Ovary (tissue), 10 donors: ENCODE measurements at places on chromosomes 2 and 18. TPM values are rescaled to one million over a fixed set of nuclear protein-coding genes. Genes with fewer than 3 reads are reported as not detected.
A peak's percentile ranks its signal among the peaks of the same experiment; 100 is the strongest.

DNA sequence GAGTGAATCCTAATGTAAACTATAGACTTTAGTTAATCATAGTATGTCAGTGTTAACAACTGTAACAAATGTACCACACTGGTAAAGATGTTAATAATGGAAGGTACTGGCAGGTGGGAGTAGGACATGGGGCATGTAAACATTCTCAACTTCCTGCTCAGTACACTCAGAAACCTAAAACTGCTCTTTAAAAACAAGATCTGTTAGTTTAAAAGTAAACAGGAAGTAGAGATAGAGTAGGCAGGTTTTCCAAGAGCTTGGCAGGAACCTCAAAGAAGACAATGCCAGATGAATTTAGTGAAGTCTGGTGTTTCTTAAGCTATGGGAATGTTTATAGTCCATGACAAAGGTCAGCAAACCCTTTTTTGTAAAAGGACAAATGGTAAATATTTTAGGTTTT lies 46.6 kb downstream of the CCDC138 start:
- H3K27ac ChIP-seq, result no peak overlapping the region
- H3K27me3 ChIP-seq, result no peaks in the 10 kb centered on the region
- H3K4me1 ChIP-seq, result no peaks in the 10 kb centered on the region
- no peaks in the 10 kb centered on the region for H3K36me3 ChIP-seq

Gene NCK2
- 22.3 TPM for polyA plus RNA-seq

DNA sequence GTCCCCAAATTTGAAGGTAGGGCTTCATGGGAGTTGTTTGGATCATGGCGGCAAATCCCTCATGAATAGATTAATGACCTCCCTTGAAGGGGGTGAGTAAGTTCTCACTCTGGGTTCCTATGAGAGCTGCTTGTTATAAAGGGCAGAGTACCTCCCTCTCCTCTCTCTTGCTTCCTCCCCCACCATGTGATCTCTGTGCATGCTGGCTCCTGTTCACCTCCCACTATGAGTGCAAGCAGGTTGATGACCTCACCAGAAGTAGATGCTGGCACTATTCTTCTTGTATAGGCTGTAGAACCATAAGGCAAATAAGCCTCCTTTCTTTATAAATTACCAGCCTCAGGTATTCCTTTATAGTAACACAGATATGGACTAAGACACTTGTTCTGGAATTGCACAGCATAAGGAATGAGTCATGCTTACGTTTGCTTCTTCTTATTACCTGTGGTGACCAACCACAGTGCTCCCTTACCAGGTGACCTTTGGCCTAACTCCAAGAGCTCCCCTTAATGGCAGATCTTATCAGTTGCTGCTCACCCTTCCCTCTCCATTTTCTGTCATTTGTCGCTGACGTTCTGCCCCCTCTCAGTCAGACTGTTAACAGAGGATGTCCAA lies 559.5 kb upstream of the GCFC2 start:
- H3K27me3 ChIP-seq, result no peaks in the 10 kb centered on the region
- DNase-seq, result no peak
- H3K36me3 ChIP-seq, result no peaks in the 10 kb centered on the region
- H3K4me1 ChIP-seq, result no peaks in the 10 kb centered on the region

- H3K36me3 ChIP-seq, result no peaks in the 10 kb centered on the region
- DNase-seq, result no peak
- no peak overlapping the region for H3K27ac ChIP-seq
- no peak overlapping the region for H3K4me3 ChIP-seq
Measured at GRCh38 chr2:150944315-150944714, 317.3 kb downstream of the RBM43 start.

- H3K27me3 ChIP-seq, result no peaks in the 10 kb centered on the region
- H3K4me1 ChIP-seq, result no peaks in the 10 kb centered on the region
- no peak overlapping the region for H3K4me3 ChIP-seq
- H3K36me3 ChIP-seq, result no peaks in the 10 kb centered on the region
Measured at GRCh38 chr2:230935130-230935430, 10.0 kb upstream of the GPR55 start.

Gene SCN3A
- polyA plus RNA-seq, result 1.3 TPM

- H3K36me3 ChIP-seq, result no peaks in the 10 kb centered on the region
- H3K4me3 ChIP-seq, result no peak overlapping the region
- no peaks in the 10 kb centered on the region for H3K27me3 ChIP-seq
- H3K4me1 ChIP-seq, result peaks cover 14% of the 10 kb centered on the region
- H3K27ac ChIP-seq, result peak overlapping the region; percentile 53
- peak; percentile 98 for DNase-seq
Measured at GRCh38 chr18:36179562-36180355, 7.5 kb upstream of the MOCOS start.

Gene CTLA4
- 0.04 TPM for polyA plus RNA-seq

GRCh38 chr2:174338147-174338605 lies 3.4 kb downstream of the SP9 start:
- peaks cover 15% of the 10 kb centered on the region for H3K27me3 ChIP-seq
- no peak overlapping the region for H3K4me3 ChIP-seq
- H3K27ac ChIP-seq, result no peak overlapping the region

DNA sequence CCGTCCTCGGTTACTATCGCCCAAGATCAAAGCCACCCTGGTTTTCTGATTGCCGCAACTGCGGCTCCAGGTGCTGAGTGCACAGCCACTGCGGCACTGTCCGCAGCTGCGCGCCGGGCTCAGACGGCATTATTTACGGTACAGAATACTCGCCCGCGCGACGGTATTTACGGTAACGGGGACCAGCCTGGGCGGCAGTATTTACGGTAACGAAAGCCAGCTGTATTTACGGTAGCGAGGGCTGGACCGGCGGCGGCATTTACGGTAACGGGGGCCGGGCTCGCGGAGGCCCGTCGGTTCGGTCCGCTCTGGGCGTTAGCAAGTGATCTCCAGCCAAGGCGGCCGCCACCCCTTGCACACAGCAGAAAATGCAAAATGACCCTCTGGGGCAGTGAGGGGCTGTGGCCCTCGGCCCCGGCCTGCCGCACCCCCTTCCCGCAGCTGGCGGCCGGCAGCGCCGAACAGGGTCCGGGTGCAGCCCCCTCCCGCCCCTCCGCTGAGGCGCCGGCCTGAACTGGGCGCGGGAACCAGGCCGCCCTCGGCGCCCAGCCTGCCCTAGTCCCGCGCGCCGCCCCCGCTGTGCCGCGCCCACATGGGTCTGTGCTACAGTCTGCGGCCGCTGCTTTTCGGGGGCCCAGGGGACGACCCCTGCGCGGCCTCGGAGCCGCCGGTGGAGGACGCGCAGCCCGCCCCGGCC lies at the start of gene GNAL:
Gene GNAL (plus strand): TSS at position 293 of the 697 bp plus-strand sequence. CDS start 300 bp downstream, at position 593.
- no peaks in the 10 kb centered on the region for H3K36me3 ChIP-seq
- H3K27ac ChIP-seq, result no peak within 1 kb of the TSS
- peak within 1 kb of the TSS; percentile 77 for H3K4me3 ChIP-seq
- H3K4me1 ChIP-seq, result peaks cover 5% of the 10 kb centered on the region
- peak; percentile 77 for DNase-seq
- no peaks in the 10 kb centered on the region for H3K27me3 ChIP-seq

- H3K27ac ChIP-seq, result peak within 1 kb of the TSS; percentile 72
- peak within 1 kb of the TSS; percentile 81 for H3K4me3 ChIP-seq
- no peaks in the 10 kb centered on the region for H3K27me3 ChIP-seq
- no peaks in the 10 kb centered on the region for H3K36me3 ChIP-seq
- DNase-seq, result peak; percentile 96
- H3K4me1 ChIP-seq, result peaks cover 8% of the 10 kb centered on the region
Measured at GRCh38 chr2:218216674-218217359, at the start of gene ARPC2. TSS of gene ARPC2 (plus strand) at chr2:218217189. CDS start at chr2:218217471, 282 bp downstream.

- no peak overlapping the region for H3K27ac ChIP-seq
- no peak overlapping the region for H3K4me3 ChIP-seq
- H3K4me1 ChIP-seq, result peaks cover 11% of the 10 kb centered on the region
- no peaks in the 10 kb centered on the region for H3K36me3 ChIP-seq
- H3K27me3 ChIP-seq, result no peaks in the 10 kb centered on the region
Measured at GRCh38 chr2:105839793-105840192, 95.1 kb downstream of the NCK2 start.

Gene UNC80
- 0.45 TPM for polyA plus RNA-seq

DNA sequence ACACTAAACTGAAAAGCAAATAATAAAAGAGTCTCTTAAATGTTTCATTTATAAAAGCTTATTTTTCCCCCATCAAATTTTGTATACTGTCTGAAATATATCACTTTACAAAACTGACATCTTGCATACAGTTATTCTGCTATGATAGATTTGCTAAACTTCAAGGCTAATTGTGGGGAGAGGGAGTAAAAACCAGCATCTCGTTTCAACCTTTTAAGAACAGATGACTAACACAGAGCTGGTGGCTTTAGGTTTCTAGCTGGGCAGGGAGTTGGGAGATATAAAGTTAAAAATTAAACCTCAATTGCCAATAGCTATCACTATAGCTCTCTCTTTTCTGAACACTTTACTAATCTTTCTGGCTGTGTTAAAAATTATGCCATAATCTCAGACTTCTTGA lies 23.5 kb downstream of the C1D start:
- DNase-seq, result no peak
- H3K27ac ChIP-seq, result no peak overlapping the region
- H3K36me3 ChIP-seq, result no peaks in the 10 kb centered on the region
- H3K27me3 ChIP-seq, result no peaks in the 10 kb centered on the region

Gene COL5A2
- 36.0 TPM for polyA plus RNA-seq

GRCh38 chr2:73697606-73698005 lies 39.5 kb downstream of the TPRKB start:
- H3K4me1 ChIP-seq, result peaks cover 28% of the 10 kb centered on the region
- no peak for DNase-seq
- no peak overlapping the region for H3K27ac ChIP-seq
- H3K27me3 ChIP-seq, result no peaks in the 10 kb centered on the region
- no peaks in the 10 kb centered on the region for H3K36me3 ChIP-seq
- no peak overlapping the region for H3K4me3 ChIP-seq

Gene ACMSD
- not detected for polyA plus RNA-seq

Gene SESTD1
- 24.4 TPM for polyA plus RNA-seq

- no peak for DNase-seq
- no peaks in the 10 kb centered on the region for H3K4me1 ChIP-seq
- no peaks in the 10 kb centered on the region for H3K27me3 ChIP-seq
- no peaks in the 10 kb centered on the region for H3K36me3 ChIP-seq
- no peak overlapping the region for H3K27ac ChIP-seq
- no peak overlapping the region for H3K4me3 ChIP-seq
Measured at GRCh38 chr2:65164426-65164891, 34.6 kb upstream of the RAB1A start.

DNA sequence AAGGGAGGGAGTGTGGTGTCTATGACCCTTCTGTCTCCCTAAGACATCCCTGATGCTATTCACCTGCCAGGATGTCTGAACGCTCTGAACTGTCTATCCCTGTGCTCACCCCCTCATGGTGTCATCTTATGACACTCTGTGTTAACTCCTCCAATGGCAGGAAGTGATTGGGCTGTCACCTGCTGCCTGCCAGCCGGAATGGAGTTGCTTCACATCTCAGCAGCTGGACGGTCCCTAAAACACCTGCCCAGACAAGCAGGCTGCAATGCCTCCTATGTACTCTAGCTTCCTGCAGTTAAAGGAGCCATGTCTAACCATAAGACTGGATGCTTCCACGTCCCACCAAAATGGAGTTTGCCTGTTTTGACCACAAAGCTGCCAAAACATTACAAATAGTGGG lies 99.9 kb downstream of the CPO start:
- H3K4me3 ChIP-seq, result no peak overlapping the region
- H3K4me1 ChIP-seq, result no peaks in the 10 kb centered on the region
- H3K36me3 ChIP-seq, result no peaks in the 10 kb centered on the region

- H3K36me3 ChIP-seq, result no peaks in the 10 kb centered on the region
- H3K27ac ChIP-seq, result no peak overlapping the region
- no peak overlapping the region for H3K4me3 ChIP-seq
- no peaks in the 10 kb centered on the region for H3K27me3 ChIP-seq
Measured at GRCh38 chr2:158486970-158487325, 30.2 kb downstream of the PKP4 start.

Gene SKOR2
- not detected for polyA plus RNA-seq

DNA sequence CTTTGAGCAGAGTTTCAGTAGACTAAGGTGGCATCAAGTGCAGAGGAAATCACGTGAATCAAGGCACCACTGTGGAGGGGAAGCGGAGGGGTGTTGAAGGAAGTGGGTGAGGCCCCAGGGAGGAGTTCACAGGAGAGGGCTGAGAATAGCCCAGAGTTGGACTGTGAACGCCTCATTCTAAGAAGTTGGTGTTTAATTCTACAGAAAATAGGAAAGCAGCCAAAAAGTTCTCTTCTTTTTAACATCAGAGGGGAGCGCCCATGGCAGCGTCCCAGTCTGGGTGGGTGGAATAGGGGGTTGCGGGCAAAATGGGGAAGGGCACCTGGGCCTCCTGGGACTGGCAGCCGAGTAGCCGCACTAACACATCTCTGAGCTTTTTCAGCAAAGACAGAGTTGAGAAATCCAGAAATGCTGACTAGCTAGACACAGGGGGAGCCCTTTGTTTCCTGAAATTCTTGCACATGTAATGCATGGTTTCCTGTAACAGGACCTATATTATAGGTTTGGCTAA lies 97.0 kb downstream of the NEB start:
- no peak overlapping the region for H3K4me3 ChIP-seq
- no peaks in the 10 kb centered on the region for H3K27me3 ChIP-seq
- H3K27ac ChIP-seq, result no peak overlapping the region
- DNase-seq, result no peak
- no peaks in the 10 kb centered on the region for H3K4me1 ChIP-seq

- H3K27ac ChIP-seq, result peak overlapping the region; percentile 95
- no peaks in the 10 kb centered on the region for H3K36me3 ChIP-seq
- peak; percentile 39 for DNase-seq
Measured at GRCh38 chr2:68318914-68319397, 793 bp downstream of the CNRIP1 start.

DNA sequence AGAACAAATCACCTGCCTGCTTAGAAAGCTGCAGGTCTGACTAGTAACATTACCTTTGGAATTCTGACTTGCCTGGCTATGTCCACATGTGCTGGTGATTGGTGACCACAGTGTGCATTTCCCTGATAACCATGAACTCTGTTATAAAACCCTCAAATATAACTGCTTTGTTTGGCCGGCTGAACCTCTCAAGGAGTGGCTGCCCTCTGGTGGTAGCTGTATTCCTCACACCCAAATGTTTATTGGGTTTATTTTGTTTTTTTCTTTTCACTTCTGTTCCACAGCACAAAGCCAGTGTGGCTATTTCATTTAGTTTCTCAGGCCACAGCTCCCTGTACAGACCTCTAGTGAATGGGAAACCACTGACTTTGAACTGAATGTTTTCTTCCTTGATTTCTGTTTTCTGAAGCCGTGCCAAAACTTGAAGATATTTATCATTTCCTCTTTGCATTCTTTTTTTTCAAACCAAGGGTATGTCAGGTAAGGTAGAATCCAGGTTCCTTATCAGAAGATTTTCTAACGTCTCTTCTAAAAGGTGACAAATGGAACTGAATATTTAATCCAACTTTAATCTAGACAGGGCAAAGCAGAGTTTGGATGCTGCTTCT lies 549.0 kb upstream of the VRK2 start:
- no peak overlapping the region for H3K4me3 ChIP-seq
- H3K27me3 ChIP-seq, result no peaks in the 10 kb centered on the region
- no peaks in the 10 kb centered on the region for H3K36me3 ChIP-seq
- no peaks in the 10 kb centered on the region for H3K4me1 ChIP-seq
- DNase-seq, result no peak

- no peaks in the 10 kb centered on the region for H3K27me3 ChIP-seq
- peaks cover 2% of the 10 kb centered on the region for H3K4me1 ChIP-seq
- H3K4me3 ChIP-seq, result no peak overlapping the region
- no peaks in the 10 kb centered on the region for H3K36me3 ChIP-seq
Measured at GRCh38 chr2:120614901-120615300, 120.8 kb upstream of the GLI2 start.
